ENCODE measurements at places on chromosomes 1 and 21.

GRCh38 chr1:155167166-155168104, 5.7 kb downstream of the KRTCAP2 start:
- no peak for DNase-seq

- DNase-seq: no peak
These were observed 67.9 kb upstream of the PUM1 start for GRCh38 chr1:31133368-31133767.

DNA sequence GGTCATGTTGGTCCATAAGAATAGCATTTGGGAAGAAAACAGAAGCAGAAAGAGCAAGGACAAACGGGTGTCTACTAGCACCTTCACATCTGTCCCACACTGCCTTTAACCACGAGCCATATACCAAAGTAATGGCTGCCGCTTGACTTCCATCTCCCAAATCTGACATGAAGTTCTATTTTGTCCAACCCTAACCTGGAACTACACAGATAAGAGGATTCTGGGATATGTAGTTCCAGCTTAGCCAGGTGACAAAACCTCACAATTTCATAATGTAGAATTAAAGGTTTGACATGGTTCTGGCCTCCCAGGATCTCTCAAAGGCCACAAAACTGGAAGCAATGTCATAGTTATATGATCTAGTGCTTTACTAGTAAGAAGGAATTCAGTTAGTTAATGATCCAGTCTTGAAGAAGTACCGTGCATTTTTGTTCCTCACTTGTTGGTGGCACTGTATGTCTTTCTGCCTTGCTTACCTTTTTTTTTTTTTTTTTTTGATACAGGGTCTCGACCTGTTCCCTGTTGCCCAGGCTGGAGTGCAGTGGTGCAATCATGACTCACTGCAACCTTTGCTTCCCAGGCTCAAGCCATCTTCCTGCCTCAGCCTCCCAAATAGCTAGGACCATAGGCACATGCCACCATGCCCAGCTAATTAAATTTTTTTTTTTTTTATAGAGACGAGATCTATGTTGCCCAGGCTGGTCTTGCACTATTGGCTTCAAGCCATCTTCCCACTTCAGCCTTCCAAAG, 17.5 kb downstream of the PTGFRN start:
- no peak for DNase-seq

- DNase-seq: no peak
These were observed 49.8 kb downstream of the ELK4 start for GRCh38 chr1:205582046-205582445.

DNA sequence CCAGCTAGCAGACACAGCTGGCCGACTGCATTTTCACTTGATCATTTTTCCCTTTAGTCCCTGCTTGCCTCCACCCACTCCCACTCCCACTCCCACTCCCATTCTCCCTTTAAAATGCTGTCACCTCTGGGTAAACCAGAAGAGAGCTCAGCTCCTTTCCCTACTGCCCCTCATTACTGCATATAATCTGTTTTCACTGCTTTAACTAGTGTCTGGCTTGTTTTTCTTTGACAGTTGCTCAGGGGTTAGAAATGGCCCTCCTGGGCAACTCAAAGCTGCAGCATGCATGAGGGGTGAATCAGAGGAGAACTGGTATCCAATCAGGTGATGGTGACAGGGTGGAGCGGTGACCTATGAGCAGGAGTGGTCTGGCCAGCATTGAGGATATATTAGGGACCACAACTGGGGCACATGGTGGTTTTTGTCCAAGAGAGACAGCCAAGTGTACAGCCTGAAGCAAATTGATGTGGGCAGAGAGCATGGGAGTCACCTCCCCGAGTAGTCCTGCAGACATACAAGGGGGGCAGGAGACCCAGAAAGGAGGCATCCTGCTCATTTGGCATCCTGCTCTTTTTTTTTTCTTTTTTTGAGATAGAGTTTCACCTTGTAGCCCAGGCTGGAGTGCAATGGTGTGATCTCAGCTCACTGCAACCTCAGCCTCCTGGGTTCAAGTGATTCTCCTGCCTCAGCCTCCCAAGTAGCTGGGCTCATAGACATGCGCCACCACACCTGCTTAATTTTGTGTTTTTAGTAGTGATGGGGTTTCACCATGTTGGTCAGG, 42.6 kb upstream of the SRSF10 start:
- no peak for DNase-seq

- no peak for DNase-seq
These were observed 7.4 kb upstream of the PPP1R15B start for GRCh38 chr1:204419064-204419403.

DNA sequence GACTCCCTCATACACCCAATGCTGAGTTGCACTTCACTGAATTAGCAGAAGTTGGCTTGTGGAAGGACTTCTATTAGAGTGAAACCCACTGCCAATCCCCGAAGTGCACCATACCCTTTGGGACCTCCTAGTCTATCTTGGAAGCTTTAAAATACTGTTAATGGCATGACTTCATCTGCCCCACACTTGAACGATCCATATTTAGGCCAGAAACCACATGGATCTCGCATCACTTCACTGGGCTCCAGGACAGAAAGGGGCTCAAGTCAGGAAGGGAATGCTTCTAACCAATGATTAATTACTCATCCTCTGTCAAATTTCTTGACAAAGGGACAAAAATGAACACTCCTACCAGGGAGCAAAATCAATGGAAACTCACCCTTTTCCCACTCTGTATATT, 69.1 kb downstream of the BCAR3 start:
- DNase-seq: no peak

- DNase-seq: no peak
These were observed 45.3 kb upstream of the TNR start for GRCh38 chr1:175788586-175789252.

GRCh38 chr21:34838956-34839820, 170.4 kb downstream of the CLIC6 start:
- DNase-seq: no peak

DNA sequence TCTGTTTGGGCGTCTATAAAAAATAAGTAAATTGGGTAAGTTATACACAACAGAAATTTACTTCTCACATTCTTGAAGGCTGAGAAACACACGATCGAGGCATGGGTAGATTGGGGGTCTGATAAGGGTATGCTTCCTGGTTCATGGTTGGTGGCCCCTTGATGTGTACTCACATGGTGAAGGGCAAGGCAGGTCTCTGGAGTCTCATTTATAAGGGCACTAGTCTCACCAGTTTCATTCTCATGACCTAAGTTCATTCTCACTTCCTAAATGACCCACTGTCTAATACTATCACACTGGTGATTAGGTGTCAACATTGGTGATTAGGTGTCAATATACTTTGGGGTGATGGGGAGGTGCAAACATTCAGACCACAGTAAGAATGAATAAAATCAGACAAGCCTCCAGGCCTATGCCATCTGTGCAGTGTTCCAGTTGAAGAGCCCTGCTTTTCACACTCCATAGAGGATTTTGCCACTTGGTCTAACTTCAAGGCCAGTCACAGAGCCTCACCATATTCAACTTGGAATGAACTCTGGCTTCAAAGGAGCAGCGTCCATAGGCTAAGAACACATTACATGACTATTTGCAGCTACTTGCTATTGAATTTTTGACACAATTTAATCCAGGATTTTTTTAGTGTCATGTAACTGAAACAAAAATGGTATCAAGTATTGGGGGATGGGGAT, 2.5 kb upstream of the GBP4 start:
- no peak for DNase-seq

DNA sequence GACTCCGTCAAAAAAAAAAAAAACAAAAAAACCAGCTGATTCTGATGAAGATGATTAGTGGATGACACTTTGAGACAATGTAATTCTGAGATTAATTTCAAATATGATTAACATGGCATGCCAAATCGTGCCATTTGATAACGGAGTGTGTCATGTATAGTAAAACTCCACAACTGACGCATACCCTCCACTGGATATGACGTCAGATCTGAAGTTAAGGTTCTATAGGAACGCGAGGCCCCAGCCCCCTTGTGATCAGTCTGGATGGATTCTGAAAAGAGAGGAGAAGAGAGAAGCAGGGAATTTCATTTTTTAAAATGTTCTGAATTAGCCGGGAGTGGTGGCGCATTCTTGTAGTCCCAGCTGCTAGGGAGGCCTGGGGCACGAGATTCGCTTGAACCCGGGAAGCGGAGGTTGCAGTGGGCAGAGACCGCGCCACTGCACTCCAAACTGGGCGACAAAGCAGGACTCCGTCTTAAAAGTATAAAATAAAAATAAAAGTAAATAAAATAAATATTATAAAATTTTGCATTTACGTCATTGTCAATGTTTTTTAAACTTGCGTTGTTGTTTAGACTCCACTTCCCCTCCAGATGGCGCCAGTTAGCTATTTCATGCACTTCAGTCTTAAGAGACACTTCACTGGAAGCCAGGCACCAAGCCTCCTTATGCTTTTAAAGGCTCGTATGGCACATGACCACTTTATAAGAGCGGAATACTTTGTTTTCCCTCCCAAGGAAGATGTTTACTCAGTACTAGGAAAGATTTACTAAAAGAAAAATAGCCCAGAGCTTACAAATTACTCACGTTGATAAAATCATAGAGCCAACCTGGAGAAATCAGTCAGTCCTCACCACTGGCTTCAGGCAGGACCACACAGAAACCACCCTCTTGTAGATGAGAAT, 65.5 kb downstream of the UBE2U start:
- peak; percentile 67 for DNase-seq

DNA sequence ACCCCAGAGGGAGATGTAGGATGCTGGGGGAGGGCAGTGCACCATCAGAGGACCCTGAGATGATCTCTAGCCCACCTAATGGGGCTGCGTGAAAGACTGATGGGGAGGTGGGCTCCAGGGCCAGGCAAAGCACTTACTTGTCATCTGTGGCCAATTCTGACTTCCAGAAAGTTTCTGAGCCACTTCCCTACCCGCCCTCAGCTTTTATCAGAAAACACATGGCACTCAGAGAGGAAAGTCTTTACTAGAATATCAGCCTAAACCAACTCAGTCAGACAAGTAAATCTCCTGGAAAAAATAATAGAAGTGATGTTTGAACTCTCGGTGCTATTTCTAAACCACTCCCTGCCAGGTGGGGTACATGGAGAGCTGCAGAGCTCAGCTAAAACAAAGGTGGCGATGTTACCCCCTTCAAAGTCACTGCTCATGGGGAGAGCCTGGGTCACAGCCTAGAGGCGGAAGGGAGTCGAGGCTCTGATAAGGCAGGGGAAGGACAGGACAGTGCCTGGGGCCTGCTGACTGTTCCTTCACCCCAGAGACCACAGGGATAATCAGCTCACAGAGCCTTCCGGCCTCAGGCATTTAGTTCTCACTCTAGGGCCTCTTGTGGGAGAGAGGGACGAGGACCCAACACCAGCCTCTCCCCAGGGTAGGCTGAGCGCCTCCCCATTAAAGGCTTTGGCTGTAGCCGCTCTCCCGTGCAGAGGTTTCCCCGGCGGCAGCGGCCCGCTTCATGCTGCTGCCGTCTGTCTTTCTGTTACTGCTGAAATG, 14.2 kb downstream of the SMIM12 start:
- no peak for DNase-seq

DNA sequence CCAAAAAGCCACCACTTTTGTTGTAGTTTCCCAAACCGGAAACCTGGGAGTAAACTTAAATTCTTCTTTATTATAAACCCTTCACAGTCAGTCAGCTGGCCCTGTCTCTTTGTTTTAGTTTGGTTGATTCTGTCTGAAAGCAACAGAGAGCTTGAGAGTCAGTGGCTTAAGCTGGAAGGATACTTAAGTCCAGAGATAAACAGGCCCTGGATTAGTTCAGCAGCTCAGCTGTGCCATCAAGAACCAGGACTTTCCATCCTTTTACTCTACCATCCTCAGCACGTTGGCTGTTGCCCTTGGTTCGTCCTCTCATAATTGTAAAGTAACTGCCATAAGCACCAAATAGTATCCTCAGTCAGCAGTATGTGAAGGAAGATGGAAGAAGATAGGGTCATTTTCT, 4.5 kb downstream of the DESI2 start:
- DNase-seq: no peak

DNA sequence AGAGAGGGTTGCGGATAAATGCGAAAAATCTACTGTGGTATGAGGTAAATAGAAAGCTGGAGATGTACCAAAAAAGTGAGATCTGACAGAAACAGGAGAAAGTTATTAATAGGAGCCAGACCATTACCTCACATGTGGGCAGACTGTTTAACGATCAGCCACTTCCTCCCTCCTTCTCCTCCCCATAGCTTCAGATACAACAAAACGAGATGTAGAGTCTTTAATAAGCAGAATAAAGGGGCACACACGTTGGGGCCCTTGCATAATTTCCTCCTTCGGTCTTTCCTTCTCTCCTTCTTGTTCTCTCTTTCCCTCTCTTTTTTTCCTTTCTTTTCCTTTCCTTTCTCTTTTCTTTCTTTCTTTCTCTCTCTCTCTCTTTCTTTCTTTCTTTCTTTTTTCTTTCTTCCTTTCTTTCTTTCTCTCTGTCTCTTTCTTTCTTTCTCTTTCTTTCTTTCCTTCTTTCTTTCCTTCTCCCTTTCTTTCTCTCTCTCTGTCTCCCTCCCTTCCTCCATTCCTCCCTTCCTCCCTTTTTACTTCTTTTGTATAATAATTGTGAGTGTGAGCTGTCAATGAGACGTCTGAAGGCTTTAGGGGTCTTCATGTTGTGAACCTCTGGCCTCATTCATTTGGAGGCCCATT, 242.1 kb downstream of the GRIK1 start:
- no peak for DNase-seq

DNA sequence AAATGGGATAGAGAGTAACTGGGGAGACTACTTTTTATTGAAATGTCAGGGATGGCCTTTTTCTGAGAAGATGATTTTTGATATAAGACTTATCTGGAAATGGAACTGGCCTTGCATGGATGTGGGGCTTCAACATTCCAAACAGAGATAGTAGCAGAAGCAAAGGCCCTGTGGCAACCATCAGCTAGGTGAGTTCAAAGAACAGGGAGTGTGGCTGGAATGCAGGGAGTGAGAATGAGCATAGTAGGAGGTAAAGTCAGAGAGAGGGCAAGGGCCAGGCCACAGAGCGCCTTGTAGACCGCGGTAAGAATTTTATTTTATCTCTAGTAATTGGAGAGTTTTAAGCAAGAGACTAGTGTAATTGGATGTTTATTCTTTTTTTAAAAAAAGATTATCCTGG, 227.0 kb upstream of the B3GALT2 start:
- no peak for DNase-seq

- DNase-seq: no peak
These were observed 11.6 kb upstream of the PARP1 start for GRCh38 chr1:226419284-226420029.

- DNase-seq: no peak
These were observed 770.7 kb upstream of the CXADR start for GRCh38 chr21:16742131-16742641.

GRCh38 chr1:52032785-52033131, 852 bp downstream of the KTI12 start:
- no peak for DNase-seq

DNA sequence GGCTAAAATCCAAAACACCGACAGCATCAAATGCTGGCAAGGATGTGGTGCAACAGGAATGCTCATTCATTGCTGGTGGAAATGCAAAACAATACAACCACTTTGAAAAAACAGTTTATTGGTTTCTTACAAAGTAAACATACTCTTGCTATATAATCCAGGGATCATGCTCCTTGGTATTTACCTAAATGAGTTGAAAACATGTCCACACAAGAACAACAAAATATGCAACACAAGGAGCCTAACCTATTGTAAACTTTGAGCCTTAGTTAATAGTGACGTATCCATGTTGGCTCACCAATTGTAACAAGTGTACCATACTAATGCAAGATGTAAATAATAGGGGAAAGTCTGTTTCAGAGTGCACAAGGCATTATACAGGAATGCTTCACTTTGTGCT, 37.2 kb upstream of the PGBD5 start:
- no peak for DNase-seq
